ENCODE measurements at places on chromosomes 13 and 19.

GRCh38 chr19:6458695-6459261 is 814 bp downstream of the SLC25A23 start:
- DNase-seq: no peak

DNA sequence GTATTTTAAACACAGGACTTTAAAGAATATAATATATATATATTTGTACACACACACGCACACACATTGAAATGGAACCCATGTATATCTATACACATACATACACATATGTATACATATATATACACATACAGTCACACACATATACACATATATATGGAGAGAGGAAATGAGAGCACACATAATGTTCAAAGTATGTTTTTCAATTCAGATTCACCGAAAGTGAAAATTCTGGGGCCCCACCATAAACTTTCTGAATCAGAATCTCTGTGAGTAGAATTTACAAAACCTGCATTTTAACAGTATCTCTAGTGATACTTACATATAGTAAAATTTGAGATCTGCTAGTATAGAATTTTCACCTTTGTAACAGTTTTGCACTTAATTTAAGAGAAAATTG is 60.4 kb upstream of the OBI1 start:
- no peak for DNase-seq

- no peak for DNase-seq
Observed at GRCh38 chr19:7211191-7211951, 82.8 kb downstream of the INSR start.

GRCh38 chr13:49759503-49759902 is 33.0 kb downstream of the KPNA3 start:
- no peak for DNase-seq

DNA sequence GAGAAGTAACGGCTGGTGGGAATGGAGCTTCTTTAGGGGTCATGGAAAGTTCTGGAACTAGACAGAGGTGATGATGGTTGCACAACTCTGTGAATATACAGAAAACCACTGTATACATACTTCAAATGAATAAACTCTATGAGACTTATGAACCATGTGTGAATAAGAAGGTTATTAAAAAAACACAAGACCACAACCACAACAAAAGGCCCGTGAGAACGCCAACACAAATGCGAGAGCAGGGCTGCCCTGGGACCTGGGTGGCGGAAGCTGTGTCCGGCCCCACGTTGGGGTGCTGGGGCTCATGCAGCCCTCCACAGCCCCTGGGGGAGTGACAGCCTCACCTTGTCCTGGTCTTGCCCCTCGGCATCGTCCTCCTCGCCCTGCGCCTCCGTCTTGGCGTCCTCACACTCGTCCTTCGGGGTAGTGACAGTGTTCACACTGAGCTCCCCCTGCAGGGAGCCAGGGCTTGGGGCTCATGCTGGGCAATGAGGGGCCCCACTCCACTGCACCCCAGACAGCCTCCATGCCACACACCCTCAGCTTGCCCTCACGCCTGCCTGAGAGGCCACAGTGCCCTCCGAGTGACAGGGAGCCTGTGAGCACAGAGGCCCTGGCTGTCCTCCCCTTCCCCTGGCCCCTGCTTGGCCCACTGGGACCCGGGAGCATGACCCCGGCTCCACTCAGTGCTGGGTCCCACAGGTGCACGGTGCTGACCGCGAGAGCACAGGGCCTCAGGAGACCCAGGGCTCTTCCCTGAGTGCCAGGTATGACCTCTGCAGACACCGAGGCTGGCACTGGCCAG is 16.0 kb downstream of the IZUMO4 start:
- DNase-seq: no peak

DNA sequence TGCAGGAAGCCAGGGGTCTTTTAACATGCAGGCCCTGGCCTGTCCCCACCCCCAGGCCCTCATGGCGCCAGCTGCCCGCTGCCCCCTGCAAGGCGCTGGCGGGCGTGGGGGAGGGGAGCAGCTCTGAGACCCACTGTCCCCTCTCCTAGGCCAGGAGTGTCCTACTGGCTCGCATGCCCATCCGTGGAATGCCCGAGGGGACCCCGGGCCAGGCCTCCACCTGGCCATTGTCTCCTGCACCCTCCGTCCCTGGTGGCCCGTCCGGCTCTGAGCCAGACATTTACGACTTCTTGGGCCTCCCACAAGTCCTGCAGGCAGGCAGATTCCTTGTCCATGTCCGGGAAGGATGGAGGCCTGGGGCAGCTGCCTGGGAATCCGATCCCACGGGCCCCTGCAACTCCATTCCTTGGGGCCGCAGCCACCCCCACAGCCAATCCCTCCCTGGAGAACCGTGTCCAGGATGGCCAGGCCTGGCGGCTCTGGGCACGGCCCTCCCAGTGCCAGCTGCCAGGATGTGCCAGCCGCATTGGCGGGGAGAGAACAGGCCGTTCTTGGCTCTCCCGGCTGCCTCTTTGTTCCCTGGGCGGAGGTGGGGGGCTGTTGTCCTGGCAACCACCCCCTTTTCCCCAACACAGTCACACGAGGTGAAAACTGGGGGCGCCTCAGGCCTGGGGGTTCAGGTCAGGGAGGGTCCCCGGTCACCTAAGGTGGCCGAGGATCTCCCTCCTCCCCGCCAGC is 10.5 kb upstream of the PLIN3 start:
- DNase-seq: no peak

- DNase-seq: no peak
Observed at GRCh38 chr13:100890645-100891044, 216.1 kb upstream of the TMTC4 start.

- DNase-seq: no peak
Observed at GRCh38 chr19:18761531-18762110, 29.5 kb downstream of the COMP start.

- DNase-seq: no peak
Observed at GRCh38 chr13:88651531-88651930, 980.4 kb downstream of the SLITRK5 start.

DNA sequence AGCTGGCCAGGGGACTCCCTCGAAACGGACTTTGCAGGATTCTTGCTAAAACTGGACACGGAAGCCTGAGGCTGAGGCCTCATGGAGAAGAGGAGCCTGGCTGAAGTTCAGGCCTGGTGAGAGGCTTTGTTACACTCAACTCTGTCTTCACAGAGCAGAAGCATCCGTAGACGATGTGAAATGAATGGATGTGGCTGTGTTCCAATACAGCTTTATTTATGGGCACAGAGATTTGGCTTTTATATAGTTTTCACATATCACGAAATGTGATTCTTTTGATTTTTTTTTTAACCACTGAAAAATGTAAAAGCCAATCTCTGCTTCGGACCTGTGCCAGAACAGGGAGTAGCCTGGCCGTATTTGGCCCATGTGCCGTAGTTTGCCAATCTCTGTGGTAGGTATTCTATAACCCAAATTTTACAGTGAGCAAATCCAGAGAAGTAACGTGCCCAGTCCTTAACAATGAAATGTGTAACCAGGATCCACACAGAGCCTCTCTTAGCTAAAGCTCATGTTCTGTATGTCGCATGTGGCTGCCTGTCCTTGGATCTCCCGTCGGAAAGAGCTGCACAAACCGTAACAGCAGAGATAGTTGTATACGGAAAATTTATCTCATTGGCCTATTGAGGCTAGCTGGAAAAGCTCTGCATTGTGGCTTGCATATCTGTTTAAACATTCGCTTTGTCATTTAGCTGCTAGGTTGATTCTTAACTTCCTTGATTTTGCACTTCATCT is 171.6 kb upstream of the RNF113B start:
- no peak for DNase-seq

DNA sequence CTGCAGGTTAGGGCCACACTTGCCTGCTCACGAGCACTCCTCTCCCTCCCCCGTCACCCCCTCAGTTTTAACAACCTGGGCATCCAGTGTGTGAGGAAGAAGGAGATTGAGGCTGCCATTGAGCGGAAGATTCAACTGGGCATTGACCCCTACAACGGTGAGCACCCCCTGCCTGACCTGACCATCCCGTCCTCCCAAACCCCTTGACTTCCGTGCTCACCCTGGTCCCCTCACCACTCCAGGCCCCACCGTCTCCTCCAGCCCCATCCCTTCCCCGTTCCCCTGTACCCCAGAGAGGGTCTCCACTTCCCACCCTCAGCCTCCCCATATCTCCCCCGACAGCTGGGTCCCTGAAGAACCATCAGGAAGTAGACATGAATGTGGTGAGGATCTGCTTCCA is 13.6 kb upstream of the CLASRP start:
- DNase-seq: no peak

DNA sequence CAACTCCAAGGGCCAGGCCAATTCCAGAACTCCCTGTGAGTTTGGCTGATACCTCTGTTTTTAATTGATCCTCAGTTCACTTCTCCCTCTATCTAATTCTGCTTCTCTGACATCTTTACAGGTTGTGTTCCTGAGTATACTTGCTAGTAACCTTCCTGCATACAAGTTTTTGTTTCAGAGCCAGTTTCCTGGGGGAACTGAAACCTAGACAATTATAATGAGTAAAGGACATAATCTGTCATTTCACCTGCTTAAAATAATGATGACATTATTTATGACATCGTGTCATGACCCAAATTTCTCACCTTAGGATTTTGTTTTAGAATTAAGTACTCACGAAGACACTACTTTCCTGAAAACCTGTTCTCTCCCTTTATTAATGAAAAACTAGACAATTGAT is 12.5 kb upstream of the MYCBP2 start:
- no peak for DNase-seq

- DNase-seq: peak; percentile 3
Observed at GRCh38 chr13:94710881-94711560, 1.3 kb downstream of the SOX21 start.

- DNase-seq: peak; percentile 40
Observed at GRCh38 chr13:30091691-30092090, 215.7 kb downstream of the KATNAL1 start.

- no peak for DNase-seq
Observed at GRCh38 chr13:19720039-19720438, 62.7 kb downstream of the PSPC1 start.

DNA sequence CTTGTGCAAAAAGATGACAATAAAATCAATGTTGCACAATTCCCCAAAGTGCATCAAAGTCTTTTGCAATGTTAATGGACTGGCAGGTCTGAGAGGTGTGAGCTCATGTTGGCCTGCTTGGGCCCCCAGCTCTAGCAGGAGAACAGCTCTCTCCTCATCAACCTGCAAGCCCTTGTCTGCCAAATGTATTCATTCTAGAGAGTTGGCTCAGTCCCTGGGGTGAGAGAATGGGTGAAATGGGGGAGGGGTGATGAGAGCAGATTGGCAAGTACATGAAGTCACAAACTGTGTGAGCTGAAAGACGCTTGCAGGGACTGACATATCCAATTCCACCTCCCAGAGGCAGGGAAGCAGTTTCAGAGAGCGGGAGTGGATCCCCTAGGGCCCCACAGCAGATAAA is 465.1 kb upstream of the ZNF507 start:
- no peak for DNase-seq

DNA sequence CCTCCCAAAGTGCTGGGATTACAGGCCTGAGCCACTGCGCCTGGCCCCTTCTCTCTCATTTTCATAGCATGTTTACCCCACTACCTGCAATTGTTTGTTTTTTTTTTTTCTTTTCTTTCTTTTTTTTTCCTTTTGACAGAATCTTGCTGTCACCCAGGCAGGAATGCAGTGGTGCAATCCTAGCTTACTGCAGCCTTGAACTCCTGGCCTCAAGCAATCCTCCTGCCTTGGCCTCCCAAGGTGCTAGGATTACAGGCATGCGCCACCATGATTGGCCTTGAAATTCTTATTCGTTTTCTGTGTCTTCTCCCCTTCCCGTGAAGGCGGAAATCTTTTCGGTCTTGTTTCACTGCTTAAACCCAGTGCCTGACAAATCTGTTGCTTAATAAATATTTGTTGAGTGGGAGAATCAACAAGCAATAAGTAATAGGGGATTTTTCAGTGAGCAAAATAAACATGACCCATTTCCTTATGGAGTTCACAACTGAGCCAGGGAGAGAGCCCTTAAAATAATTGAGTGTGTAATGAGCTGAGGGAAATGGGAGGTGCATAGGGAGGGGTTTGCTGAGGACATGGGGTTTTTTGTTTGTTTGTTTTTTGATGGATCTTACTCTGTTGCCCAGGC is 1.8 kb upstream of the INSR start:
- DNase-seq: no peak

DNA sequence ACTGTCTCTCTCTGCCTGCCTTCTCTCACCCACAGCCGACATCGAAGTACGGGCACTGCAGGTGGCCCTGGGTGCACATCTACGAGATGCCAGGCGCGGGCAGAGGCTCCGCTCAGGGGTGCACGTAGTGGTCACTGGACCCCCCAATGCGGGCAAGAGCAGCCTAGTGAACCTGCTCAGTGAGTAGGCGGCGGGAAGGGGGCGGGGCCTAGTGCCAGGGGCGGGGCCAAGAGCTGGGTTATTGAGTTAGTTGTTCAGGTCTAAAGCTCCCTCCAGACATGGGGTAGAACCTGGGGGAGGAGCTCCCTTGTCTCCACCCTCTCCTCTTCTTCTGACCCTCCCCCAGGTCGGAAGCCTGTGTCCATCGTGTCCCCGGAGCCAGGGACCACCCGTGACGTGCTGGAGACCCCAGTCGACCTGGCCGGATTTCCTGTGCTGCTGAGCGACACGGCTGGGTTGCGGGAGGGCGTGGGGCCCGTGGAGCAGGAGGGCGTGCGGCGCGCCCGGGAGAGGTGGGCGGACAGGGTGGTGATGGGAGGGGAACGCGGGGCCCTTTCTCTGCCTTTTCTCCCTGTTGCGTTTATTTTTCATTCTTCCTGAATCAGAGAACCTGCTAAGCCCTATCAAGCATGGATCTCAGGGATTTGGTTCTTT is 1.9 kb downstream of the GTPBP3 start:
- DNase-seq: no peak
